ENCODE measurements at places on chromosomes 2 and 18. TPM values are rescaled to one million over a fixed set of nuclear protein-coding genes. Genes with fewer than 3 reads are reported as not detected.

GRCh38 chr2:216555274-216555673, 56.6 kb downstream of the RPL37A start:
- no peaks in the 10 kb centered on the region for H3K27me3 ChIP-seq
- no peak overlapping the region for H3K27ac ChIP-seq
- no peak for DNase-seq
- no peaks in the 10 kb centered on the region for H3K36me3 ChIP-seq
- no peak overlapping the region for H3K4me3 ChIP-seq

- H3K4me1 ChIP-seq = no peaks in the 10 kb centered on the region
- no peak for DNase-seq
- H3K4me3 ChIP-seq = no peak overlapping the region
These were observed 188.8 kb downstream of the ACKR3 start for GRCh38 chr2:236758406-236758805.

GRCh38 chr2:120442541-120442922, 96.6 kb downstream of the INHBB start:
- no peak overlapping the region for H3K27ac ChIP-seq
- no peak overlapping the region for H3K4me3 ChIP-seq
- no peaks in the 10 kb centered on the region for H3K36me3 ChIP-seq
- H3K27me3 ChIP-seq = no peaks in the 10 kb centered on the region

DNA sequence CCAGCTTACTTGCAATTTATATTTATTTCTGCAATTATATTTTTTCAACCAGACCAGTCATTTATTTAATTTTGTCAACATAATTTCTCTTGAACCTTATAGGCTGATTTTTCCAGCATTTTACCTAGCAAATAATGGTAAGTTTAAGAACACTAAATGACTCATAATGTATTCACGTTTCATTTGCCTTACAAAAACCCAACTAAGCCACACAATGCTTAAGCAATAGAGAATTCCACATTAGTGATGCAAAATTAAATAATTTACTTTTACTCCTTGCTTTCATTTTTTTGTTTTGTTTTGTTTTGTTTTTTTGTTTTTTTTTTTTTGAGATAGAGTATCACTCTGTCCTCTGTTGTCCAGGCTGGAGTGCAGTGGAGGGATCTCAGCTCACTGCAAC, 110.4 kb upstream of the VRK2 start:
- H3K27me3 ChIP-seq = no peaks in the 10 kb centered on the region
- no peaks in the 10 kb centered on the region for H3K36me3 ChIP-seq
- H3K27ac ChIP-seq = no peak overlapping the region
- no peak for DNase-seq
- no peak overlapping the region for H3K4me3 ChIP-seq

DNA sequence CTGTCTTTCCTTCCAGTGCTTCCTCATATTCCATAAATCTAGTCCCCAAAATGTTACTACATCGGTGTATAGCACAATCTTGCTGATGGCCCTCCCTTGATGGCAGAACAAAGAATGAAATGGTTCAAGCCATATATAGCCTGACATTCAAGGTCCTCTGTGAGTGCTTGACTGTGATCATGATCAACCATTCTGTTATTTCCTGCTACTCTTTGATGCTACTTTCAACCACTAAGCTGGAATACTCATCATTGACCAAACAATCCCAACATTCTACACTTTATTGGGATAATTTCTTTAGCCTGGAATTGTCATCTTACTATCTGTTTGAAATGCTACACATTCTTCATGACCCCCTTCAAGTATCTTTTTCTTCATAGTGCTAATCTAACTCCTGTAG, 633.9 kb downstream of the PLCL1 start:
- no peak overlapping the region for H3K27ac ChIP-seq
- H3K36me3 ChIP-seq = no peaks in the 10 kb centered on the region
- H3K4me1 ChIP-seq = no peaks in the 10 kb centered on the region
- no peak for DNase-seq

GRCh38 chr2:169358016-169358415, 4.3 kb downstream of the LRP2 start:
- no peaks in the 10 kb centered on the region for H3K4me1 ChIP-seq
- H3K36me3 ChIP-seq = no peaks in the 10 kb centered on the region
- H3K27me3 ChIP-seq = peaks cover 15% of the 10 kb centered on the region
- no peak overlapping the region for H3K4me3 ChIP-seq

GRCh38 chr2:9113262-9113661, 93.3 kb upstream of the ASAP2 start:
- H3K4me3 ChIP-seq = no peak overlapping the region
- no peaks in the 10 kb centered on the region for H3K36me3 ChIP-seq
- DNase-seq = no peak
- H3K27me3 ChIP-seq = no peaks in the 10 kb centered on the region
- H3K4me1 ChIP-seq = no peaks in the 10 kb centered on the region
- H3K27ac ChIP-seq = no peak overlapping the region

GRCh38 chr2:71471276-71471675, 17.9 kb downstream of the DYSF start:
- DNase-seq = no peak
- H3K36me3 ChIP-seq = no peaks in the 10 kb centered on the region
- no peaks in the 10 kb centered on the region for H3K4me1 ChIP-seq

Gene DRC1
- total RNA-seq = not detected

- H3K4me3 ChIP-seq = no peak overlapping the region
- H3K36me3 ChIP-seq = no peaks in the 10 kb centered on the region
- H3K27ac ChIP-seq = no peak overlapping the region
These were observed 13.8 kb downstream of the BABAM2 start for GRCh38 chr2:27904405-27904665.

- DNase-seq = no peak
- H3K27ac ChIP-seq = no peak overlapping the region
- H3K27me3 ChIP-seq = no peaks in the 10 kb centered on the region
- no peak overlapping the region for H3K4me3 ChIP-seq
These were observed 89.0 kb downstream of the TMEM18 start for GRCh38 chr2:588074-588645.
